ENCODE measurements at places on chromosomes 7 and 10. TPM values are rescaled to one million over a fixed set of nuclear protein-coding genes. Genes with fewer than 3 reads are reported as not detected.

The AIMP2 gene
- 172 TPM for total RNA-seq

The PSD gene
- total RNA-seq = 0.61 TPM

The MMD2 gene
- not detected for total RNA-seq

DNA sequence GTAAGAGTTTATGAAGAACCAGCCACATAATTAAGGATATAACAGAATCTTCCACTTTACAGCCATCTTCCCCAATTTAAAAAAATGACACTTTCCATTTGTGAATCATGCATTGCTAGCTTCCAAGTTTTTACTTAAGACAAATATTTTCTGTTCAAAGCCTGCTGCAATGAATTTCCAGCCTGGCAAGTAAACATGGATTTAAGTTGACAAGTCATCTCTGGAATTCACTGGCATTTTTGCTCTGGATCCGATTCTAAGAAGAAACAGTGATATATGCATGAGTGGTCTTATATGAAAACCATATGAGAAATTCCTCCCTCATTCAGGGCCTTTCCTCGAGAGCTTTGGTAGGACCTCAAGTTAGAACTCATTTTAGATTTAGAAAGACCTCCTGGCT is 116.1 kb upstream of the CDCA7L start:
- DNase-seq = no peak

GRCh38 chr10:102484021-102484420 is 18.5 kb downstream of the ACTR1A start:
- no peak for DNase-seq

DNA sequence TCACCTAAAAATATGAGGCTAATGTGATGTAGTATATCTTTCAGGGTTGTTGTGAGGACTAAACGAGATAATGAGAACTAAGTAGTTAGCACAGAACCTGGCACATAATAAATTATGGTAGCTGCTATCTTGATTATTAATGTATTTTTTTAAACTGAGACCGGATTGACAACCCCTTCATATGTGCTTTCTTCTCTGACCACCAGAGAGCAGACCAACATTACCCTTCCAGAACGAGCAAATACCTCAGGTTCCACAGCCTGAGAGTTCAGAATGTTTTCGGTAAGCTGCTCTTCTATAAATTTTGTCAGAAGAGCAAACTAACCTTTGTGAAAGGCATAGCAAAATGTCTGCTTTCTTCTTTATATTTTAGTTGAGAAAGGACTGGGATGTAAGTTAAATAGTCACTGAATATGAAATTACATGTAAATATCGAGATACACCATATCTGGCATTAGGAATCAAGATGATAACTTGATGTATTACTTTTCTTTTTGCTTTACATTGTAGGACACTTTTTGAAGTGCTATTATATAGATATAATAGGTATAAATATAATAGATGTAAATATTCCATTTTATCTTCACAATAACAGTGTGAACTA is 13.6 kb upstream of the BPGM start:
- peak; percentile 83 for DNase-seq

GRCh38 chr10:55224007-55224781 is 423.2 kb upstream of the PCDH15 start:
- DNase-seq = no peak

- peak; percentile 66 for DNase-seq
Observed at GRCh38 chr10:62019013-62019684, 117.7 kb downstream of the ARID5B start.

- DNase-seq = no peak
Observed at GRCh38 chr7:36287371-36288241, 102.1 kb upstream of the ANLN start.

- DNase-seq = no peak
Observed at GRCh38 chr7:16135658-16136057, 285.7 kb downstream of the CRPPA start.

DNA sequence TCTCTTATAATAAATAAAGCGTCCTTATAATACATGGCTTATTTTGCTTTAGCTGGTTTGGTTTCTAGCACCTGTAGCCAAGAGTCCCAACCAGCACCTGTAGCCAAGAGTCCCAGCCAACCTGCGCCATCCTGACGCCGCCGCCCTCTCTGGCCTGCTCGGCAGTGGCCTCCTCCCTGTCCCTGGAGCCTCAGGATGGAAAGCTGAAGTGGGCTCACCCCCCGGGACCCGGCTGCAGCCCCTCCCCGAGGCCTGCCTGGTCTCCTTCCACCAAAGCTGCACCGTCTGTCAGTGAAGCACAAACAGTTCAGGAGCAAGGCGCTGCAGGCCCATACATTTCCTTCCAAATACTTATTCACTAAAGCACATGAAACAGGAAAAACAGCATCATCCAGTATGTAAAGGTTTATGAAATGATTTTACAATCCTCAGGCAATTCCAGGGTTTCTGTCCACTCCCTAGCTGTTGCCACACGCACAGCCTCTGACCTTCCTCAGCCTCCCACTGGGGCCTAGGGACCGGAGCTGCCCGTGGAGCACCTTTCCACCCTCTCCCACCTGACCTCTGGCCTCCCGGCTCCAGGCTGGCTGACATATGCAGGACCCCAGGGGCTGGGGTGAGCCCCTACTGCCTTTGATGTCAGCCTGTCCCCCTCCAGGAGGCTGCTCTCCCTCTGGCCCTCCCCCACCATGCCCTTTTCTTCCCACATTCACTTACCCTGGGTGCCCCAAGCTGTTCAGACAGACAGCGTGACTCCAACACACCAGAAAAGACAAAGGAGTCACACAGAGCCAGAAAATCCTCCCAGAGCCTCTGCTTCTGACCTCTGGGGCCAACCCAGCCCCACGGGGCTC is 149.6 kb upstream of the PPP2R2D start:
- peak; percentile 45 for DNase-seq

DNA sequence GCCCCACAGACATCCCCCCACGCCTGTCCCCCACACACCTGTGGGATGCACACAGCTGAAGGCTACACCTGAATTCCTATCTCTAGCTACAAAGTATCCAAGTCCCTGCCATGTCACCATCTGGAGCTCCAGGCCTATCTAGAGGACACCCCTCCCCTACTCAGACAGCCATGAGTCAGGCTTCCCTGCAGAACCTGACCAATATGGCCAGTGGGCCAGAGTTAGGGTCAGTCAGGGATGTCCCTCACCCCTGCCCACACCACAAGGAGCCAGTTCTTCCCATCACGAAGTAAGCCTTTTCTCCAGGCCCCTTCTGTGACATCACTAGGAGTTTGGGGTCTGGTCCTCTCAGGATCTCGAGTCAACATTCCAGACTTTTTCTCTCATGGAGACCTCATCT is 10.6 kb upstream of the SLC18A3 start:
- no peak for DNase-seq

GRCh38 chr10:132865851-132866600 is 76.3 kb downstream of the CFAP46 start:
- DNase-seq = no peak

DNA sequence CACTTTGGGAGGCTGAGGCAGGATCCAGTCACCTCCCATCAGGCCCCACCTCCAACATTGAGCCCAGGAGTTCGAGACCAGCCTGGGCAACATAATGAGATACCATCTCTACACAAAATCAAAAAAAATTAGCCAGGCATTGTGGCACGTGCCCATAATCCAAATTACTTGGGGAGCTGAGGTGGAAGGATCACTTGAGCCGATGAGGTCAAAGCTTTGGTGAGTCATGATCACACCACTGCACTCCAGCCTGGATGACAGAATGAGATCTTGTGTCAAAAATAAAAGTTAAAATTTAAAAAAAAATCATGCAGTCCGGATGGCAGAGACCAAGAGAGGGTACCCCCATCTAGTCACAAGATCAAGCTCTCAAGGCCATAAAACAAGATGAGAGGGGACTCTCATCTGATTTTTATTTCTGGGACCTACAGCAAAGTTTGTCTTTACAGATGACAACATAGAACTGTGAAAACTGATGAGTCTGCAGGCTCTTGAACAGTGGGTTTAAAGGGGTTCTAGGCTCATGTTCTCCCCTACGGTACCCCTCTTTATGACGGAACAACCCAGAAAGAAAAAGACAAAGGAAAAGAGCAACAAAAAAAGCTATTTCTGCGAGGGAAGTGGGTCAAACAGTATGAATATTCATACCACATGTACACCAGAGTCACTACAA is 28.9 kb upstream of the CREB3L2 start:
- peak; percentile 55 for DNase-seq

- DNase-seq = no peak
Observed at GRCh38 chr7:55569797-55570196, 2.5 kb downstream of the VOPP1 start.

- no peak for DNase-seq
Observed at GRCh38 chr7:44819292-44819691, 22.8 kb downstream of the PPIA start.

- DNase-seq = peak; percentile 81
Observed at GRCh38 chr7:77759294-77759889, 38.8 kb downstream of the TMEM60 start.

- DNase-seq = peak; percentile 72
Observed at GRCh38 chr7:29345590-29345989, 151.0 kb downstream of the CHN2 start.
